ENCODE measurements at places on chromosomes 12 and 14.

DNA sequence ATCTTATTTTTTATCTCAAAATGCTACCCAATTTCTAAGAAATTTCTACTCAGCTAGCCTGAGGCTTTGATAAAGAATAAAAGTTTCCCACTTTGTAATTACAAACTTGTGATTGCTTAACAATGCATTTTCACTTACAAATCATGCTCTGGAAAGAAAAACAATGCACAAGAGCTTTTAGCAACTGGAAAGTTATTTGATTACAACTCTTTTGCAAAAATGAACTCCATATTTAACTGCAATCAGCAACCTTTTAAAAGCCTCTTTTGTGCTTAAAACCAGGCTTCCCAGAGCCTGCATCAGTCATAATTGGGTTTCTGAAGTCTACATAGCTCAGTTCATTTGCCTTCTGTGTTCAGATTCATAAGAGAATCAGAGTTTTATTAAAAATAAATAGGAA, 395.2 kb downstream of the PAWR start:
- no peak for DNase-seq

GRCh38 chr12:92779902-92780301, 77.1 kb downstream of the PLEKHG7 start:
- DNase-seq = no peak

DNA sequence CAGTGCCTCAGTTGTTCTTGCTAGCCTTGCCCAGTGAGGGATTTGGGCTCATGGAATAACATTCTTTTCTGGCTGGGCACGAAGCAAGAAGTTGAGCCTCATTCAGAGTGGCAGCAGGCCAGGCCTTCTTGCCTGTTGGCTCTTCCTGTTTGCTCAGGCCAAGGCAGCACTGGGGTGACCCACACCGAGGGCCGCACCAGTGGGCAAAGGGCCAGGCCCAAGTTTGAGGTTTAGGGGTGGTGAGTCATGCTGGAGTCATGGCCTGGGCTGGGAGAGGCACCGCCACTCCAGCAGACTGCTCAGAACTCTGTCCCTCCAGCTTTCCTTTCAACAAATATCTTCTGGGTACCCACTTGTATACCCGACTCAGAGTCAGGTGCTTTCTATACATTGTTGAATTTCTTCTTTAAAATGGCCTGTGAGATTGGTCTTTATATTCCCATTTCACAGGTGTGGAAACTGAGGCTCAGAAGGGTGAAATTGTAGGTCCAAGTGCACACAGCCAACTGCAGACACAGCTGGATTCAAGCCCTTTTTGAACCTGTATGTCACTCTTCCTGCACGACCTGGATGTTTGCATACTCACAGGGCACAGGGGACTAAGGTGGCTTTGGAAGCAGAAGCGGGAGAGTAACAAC, 279.4 kb downstream of the FOXN3 start:
- no peak for DNase-seq

GRCh38 chr14:75310295-75311111, 31.9 kb downstream of the FOS start:
- DNase-seq = no peak

- no peak for DNase-seq
Observed at GRCh38 chr14:93322929-93323599, 9.8 kb downstream of the BTBD7 start.

DNA sequence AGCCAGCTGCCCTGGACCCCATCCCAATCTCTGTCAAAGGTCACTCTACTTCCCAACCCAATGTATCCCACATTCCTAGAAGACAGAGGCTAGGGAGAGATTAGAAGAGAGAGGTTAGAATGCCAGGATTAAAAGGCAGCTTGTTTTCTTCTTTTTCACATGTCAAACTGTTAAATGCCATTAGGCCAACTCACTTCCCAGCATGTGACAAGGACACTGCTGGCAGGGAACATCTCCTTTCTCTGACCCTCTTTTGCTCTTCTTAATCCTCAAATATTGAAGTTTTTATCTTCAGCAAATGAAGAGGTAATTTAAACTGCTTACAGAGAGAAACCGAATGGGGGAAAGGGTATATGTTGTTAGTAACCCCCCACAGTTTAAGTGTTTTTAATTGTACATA, 89.1 kb downstream of the BBS10 start:
- no peak for DNase-seq

- DNase-seq = no peak
Observed at GRCh38 chr12:22463306-22463705, 81.0 kb downstream of the C2CD5 start.

DNA sequence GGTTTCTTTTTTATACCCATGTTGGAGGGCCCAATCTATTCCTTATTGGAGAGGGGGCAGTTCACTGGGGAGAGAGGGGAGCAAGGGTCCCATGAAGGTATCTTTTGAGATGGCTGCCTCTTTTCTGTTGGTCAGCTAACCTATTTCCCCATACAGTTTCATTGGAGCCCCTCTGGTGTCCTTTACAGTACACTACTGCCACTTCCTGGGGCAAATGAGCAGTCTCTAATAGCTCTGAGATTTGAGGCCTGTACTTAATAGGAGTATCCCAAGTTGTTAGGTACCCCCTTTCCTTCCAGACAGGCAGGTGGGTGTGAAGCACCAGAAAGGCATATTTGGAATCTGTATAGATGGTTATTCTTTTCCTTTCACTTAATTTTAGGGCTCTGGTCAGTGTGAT, 41.3 kb upstream of the RNU6-8 start:
- no peak for DNase-seq

DNA sequence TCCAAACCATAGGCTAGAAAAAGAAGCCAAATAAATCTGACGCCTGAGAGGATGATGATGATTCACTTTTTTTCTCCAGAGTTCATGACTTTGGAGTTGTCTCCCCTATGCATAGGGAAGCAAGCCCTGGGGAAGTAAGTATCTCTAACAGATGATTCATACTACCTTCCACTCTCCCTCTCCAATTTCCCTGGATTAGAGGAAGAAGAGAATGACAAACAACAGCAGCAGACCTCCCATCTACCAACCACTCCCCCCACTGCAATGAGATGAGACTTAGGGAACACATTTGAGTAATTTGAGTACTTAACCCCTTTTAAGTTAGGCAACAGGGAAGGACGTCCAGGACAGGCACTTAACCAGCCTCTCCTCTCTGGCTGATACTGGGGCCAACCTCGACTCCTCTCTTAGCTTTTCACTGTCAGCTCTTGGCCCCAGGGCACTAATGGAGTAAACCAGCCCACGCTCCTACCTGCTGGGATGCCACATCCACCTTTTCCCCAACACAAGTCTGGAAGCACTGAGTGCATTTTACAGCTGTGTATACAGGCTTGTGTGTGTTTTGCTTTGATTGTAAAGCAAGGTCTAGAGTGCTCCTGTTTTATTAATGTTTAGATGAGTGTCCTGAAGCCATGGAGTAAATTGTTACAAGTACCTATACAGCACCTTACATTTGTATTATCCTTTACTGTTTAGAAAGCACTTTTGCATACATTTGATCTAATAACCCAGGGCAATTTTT, 180.7 kb downstream of the PHLDA1 start:
- DNase-seq = no peak

GRCh38 chr14:72578514-72578913, 315.4 kb downstream of the DPF3 start:
- DNase-seq = no peak

- no peak for DNase-seq
Observed at GRCh38 chr14:44341116-44341515, 166.0 kb downstream of the FSCB start.

GRCh38 chr14:81400852-81401251, 728 bp upstream of the STON2 start:
- DNase-seq = no peak

DNA sequence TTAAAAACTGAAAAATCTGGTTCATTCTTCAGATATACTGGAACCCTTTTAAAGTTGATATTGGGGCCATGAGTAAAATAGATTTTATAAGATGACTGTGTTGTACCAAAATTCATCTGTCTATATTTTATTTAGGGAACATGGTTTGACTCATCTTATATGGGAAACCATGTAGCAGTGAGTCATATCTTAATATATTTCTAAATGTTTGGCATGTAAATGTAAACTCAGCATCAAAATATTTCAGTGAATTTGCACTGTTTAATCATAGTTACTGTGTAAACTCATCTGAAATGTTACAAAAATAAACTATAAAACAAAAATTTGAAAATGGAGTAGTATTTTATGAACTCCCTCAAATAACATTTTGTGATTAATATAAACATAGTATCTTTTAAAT, 14.2 kb downstream of the PTGER2 start:
- DNase-seq = no peak

- DNase-seq = no peak
Observed at GRCh38 chr12:466039-466438, 6.3 kb downstream of the B4GALNT3 start.

- no peak for DNase-seq
Observed at GRCh38 chr12:104003596-104003995, 37.9 kb downstream of the TDG start.

DNA sequence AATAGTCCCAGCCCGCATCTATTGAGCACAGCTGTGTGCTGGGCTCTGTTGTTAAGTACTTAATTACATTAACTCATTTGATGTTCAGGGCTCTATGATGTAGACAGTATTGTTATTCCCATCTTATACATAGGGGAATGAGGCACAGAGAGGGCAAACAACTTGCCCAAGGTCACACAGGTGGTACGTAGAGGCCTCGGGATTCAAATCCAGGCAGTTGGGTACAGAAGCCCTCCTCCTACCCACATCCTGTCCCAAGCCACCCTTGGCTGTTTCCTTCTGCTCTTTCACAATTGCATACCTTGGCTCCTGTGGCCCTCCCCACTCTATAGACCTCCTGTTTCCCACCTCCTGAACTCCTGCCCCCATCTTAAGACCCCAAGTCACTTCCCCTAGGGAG, 10.0 kb upstream of the GPR68 start:
- DNase-seq = no peak

GRCh38 chr12:54033106-54033979, 493 bp downstream of the HOXC5 start:
- no peak for DNase-seq

DNA sequence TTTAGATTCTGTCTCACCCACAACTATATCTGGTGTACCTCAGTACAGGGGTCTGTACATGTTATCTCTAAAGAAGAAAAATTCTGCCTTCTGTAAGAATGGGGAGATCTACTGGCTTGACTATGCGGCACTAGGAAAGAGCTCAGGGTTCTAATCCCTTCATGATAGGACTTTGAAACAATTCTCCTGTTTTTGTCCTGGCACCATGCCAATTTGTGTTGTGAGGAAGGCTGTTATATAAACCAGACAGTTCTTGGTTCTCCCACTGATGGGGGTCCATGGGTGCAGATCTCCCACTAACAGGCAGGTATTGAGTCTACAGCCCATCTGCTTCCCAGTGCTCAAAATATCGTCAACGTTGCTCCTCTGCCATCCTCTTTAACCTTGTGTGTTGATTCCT, 883.7 kb downstream of the GALC start:
- no peak for DNase-seq

- no peak for DNase-seq
Observed at GRCh38 chr14:74574090-74574433, 38.0 kb downstream of the LTBP2 start.

DNA sequence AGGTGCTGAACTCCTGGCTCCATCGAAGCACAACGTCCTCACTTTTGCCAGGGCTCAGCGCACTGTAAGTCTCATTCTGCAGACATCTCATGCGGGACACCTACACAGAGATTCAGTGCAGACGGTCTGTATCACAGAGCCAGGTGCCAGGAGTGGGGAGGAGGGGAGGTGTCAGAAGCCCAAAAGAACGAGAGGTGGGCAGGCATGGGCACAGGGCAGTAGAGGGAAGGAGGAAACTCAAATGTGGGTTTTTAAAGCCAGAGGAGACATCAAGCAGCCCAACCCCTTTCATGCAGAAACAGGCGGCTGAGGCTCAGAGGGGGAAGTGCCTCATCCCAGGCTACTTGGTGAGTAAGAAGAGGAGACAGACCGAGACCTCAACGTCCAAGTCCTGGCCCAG, 2.5 kb upstream of the LPAR5 start:
- DNase-seq = no peak

DNA sequence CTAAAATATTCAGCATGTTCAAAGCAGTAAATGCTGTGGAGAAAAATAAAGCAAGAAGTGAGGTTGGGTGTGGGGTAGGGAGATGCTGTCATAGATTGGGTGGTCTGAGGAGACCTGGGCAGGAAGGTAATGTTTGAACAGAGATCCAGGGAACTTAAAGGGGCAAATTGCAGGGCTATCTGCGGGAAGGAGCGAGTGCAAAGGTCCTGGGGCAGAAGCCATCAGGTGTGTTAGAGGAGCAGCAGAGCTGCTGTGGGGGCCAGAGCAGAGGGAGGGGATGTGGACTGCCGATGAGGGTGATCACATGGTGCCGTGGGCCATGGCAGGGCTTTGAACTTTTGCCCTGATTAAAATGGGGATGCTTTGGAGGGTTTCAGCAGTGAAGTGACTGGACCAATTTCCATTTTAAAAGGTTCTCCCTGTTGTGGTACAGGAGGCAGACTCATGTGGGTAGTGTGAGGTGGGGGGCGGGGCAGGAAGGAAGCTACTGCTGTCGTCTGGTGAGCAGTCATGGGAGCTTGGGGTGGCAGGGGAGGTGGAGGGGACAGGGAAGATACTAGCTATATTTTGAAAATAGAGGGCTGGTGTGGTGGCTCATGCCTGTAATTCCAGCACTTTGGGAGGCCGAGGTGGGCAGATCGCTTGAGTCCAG, 145.0 kb downstream of the AACS start:
- DNase-seq = no peak

GRCh38 chr12:105928436-105928835, 210.3 kb downstream of the NUAK1 start:
- DNase-seq = no peak

GRCh38 chr12:2169940-2170339, 117.2 kb downstream of the CACNA1C start:
- no peak for DNase-seq

GRCh38 chr12:54040648-54041047, 7.8 kb downstream of the HOXC5 start:
- DNase-seq = no peak

DNA sequence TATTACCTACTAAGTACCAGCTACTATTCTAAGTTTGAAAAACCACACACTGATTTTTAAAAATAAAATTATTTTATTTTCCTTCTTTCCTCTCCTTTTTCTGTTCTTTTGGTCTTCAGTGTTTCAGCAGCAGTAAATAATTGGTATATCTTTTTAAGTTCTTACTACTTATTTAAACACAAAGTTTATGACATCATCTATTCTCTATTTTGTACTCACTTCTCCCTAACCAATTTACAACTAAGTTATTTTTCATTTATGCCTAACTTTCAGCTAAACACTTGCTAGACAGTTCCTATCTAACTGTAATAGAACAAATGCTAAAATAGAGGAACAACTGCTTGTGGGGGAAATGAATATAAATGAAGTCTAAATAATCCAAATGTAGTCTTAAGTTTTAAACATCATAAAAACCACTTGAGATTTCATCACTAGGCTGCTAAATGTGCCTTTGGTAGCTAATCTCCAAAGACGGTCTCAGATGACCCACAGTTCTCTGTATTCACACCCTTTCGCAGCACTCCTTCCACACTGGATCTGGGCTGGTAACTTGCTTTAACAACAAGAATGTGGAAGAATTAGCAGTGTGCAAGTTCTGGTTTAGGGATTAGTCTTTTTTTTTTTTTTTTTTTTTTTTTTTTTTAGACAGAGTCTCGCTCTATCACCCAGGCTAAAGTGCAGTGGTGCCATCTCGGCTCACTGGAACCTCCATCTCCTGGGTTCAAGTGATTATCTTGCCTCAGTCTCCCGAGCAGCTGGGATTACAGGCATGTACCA, 41.0 kb downstream of the TFCP2 start:
- no peak for DNase-seq

All from vagina (tissue), 2 donors.